Naive thymus-derived CD8-positive, alpha-beta T cell (primary cell): ENCODE measurements at places on chromosomes 2 and 18.

- peaks cover 2% of the 10 kb centered on the region for H3K27me3 ChIP-seq
- H3K36me3 ChIP-seq = no peaks in the 10 kb centered on the region
- H3K4me1 ChIP-seq = no peaks in the 10 kb centered on the region
- H3K27ac ChIP-seq = no peak overlapping the region
These were observed 95.1 kb downstream of the ASB1 start for GRCh38 chr2:238521870-238522269.

DNA sequence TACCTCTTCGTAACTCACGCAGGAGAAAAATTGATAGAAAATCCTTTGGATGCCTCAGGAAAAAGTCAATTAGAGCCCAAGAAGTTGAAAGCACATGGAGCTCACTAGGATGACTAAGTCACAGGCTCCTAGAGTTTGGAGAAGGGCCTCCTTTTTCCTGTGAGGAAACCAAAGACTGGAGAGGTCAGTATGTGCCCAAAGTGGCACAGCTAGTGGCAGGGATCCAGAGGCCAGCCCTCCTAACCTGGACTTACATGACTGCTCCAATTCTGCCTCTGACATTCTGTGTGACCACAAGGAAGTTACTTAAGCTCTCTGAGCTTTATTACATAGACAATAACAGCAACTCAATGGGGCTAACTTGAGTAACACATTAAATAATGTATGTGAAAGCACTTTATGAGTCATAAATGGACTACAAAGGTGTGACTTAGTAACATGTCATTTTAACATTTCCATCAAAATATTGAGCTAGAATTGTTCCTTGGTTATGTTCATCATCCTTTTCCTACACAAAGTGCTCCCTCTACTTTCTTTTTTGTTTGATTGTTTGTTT, 91.6 kb downstream of the DHRS9 start:
- H3K27ac ChIP-seq = no peak overlapping the region
- H3K4me3 ChIP-seq = no peak overlapping the region
- H3K27me3 ChIP-seq = peaks cover 7% of the 10 kb centered on the region
- peaks cover under 1% of the 10 kb centered on the region for H3K36me3 ChIP-seq
- H3K4me1 ChIP-seq = no peaks in the 10 kb centered on the region

- H3K36me3 ChIP-seq = no peaks in the 10 kb centered on the region
- H3K4me1 ChIP-seq = no peaks in the 10 kb centered on the region
- H3K4me3 ChIP-seq = no peak overlapping the region
- DNase-seq = no peak
- H3K27me3 ChIP-seq = peaks cover 16% of the 10 kb centered on the region
- H3K27ac ChIP-seq = no peak overlapping the region
These were observed 42.1 kb downstream of the TMEM200C start for GRCh38 chr18:5853253-5853652.

GRCh38 chr2:237486819-237487448, at the start of gene MLPH:
Gene MLPH (plus strand): TSS chr2:237487251. CDS start chr2:237493427, 6,176 bp downstream.
- H3K27ac ChIP-seq = no peak within 1 kb of the TSS
- H3K27me3 ChIP-seq = peaks cover 20% of the 10 kb centered on the region
- no peaks in the 10 kb centered on the region for H3K4me1 ChIP-seq
- DNase-seq = no peak

DNA sequence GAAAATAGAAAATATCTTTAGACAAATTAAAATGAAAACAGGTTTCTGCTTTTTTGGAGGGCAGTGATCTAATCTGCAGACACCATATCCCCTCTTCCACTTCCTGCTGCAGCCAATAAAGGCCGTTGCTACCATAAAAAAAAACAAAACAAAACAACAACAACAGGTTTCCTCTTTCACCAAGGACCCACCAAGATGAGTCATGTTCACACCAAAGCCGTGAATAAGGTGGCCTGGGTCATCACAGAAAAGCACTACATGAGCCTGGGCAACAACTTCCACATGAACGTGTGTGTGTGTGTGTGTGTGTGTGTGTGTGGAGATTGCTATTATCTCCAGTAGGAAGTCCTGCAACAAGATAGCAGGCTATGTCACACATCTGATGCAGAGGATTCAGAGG, 24.8 kb upstream of the TFCP2L1 start:
- DNase-seq = peak; percentile 7
- H3K27ac ChIP-seq = no peak overlapping the region
- no peaks in the 10 kb centered on the region for H3K36me3 ChIP-seq

- no peak for DNase-seq
- no peak overlapping the region for H3K27ac ChIP-seq
- H3K4me1 ChIP-seq = peaks cover 20% of the 10 kb centered on the region
- no peaks in the 10 kb centered on the region for H3K27me3 ChIP-seq
These were observed 2.8 kb upstream of the SGO2 start for GRCh38 chr2:200523158-200523557.

DNA sequence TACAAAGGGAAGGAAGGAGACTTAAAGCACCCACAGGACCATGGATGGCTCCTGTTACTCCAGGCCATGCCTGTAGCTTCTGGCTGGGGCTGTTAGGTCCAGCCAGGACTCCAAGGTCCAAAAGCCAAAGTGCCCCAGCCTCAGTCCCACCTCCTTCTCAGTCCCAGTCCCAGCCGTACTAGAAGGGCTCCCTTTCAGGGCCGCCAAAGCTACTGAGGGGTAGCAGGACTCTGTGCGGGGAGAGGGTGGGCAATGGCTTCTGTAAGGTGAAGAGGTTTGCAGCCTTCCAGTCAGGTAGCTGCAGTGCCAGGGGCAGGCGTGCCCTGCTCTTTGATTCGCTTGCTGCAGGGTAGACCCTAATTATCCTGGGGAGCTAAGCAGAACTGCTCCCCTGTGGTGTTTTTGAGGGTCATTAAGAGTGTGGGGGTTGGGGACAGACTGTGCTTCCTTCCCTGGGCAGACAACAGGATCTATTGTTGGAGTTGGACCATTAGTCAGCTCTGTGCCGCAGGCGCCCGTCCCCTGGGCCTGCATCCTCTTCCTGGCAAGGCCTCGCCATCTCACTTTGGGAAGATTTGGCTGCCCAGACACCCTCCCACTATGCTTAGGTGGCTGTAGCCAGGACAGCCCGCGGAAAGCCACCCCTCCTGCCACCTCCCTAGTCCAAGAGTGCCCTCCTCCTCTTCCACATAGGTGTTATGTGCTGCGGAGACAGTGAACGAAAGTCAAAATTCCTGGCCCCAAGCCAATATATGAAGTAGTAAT, 118.8 kb downstream of the ZBTB7C start:
- no peak overlapping the region for H3K27ac ChIP-seq
- peaks cover 2% of the 10 kb centered on the region for H3K36me3 ChIP-seq
- no peaks in the 10 kb centered on the region for H3K27me3 ChIP-seq
- no peak for DNase-seq
- H3K4me1 ChIP-seq = no peaks in the 10 kb centered on the region
- no peak overlapping the region for H3K4me3 ChIP-seq

- no peak for DNase-seq
- no peaks in the 10 kb centered on the region for H3K4me1 ChIP-seq
- H3K4me3 ChIP-seq = no peak overlapping the region
- no peaks in the 10 kb centered on the region for H3K27me3 ChIP-seq
These were observed 209.3 kb downstream of the TDRD15 start for GRCh38 chr2:21332993-21333625.

DNA sequence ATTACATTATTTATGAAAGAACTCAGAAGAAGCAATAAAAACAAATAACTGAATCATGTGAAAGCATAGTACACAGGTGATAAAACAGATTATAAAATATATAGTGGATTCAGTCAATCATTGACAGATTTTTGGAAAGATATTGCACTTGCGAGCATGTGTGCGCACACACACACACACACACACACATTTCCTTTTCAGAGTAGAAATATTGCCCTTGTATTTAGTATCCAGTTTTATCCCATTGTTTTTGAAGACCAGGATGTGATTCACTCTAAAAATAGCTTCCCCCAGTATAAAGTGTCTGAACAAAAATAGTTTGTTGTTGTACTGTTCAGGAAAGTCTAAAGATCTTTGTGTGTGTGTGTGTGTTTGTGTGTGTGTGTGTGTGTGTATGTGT, 145.5 kb downstream of the CALCRL start:
- no peak overlapping the region for H3K4me3 ChIP-seq
- no peaks in the 10 kb centered on the region for H3K27me3 ChIP-seq
- no peaks in the 10 kb centered on the region for H3K36me3 ChIP-seq
- no peak for DNase-seq
- H3K4me1 ChIP-seq = no peaks in the 10 kb centered on the region

- H3K4me1 ChIP-seq = no peaks in the 10 kb centered on the region
- no peaks in the 10 kb centered on the region for H3K27me3 ChIP-seq
- no peak overlapping the region for H3K27ac ChIP-seq
- H3K4me3 ChIP-seq = no peak overlapping the region
- peaks cover 63% of the 10 kb centered on the region for H3K36me3 ChIP-seq
These were observed 28.4 kb downstream of the FAM228A start for GRCh38 chr2:24203029-24203786.

GRCh38 chr2:35220461-35220860, 1135.1 kb upstream of the CRIM1 start:
- no peak overlapping the region for H3K4me3 ChIP-seq
- no peaks in the 10 kb centered on the region for H3K36me3 ChIP-seq
- H3K4me1 ChIP-seq = no peaks in the 10 kb centered on the region
- no peak overlapping the region for H3K27ac ChIP-seq
- DNase-seq = no peak
- H3K27me3 ChIP-seq = no peaks in the 10 kb centered on the region

DNA sequence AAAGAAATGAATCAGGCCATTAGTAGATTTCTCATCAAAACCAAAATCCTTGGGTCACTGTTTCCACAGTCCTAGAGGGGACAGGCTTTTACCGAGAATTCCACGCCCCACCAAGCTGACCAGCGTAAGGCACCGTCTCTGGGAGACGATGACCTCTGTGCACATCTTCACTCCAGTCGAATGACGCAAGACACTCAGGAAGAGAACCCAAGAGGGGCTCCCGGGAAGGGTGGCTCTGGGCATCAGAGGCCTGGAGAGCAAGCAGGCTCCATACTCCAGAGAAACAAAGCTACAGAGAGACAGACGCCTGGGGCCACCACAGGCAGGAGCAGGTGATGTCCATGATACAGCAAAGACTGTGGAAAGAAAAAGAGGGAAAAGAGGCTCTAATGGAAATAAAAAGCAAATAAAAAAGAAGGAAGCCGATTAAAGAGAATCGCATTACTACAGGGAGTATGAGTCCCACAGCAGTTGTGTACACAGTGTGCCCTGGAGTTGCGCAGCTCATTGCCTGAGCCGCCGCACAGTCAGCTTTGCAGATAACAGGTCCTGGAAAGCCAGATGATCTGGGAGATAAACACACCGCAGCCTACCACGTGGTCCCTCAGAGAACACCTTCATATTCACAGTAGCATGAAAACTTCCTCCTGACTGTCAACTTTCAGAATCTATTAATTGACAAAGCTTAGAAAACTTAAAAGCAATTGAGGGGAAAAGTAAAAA, 572.7 kb upstream of the SALL3 start:
- H3K4me1 ChIP-seq = peaks cover 12% of the 10 kb centered on the region
- no peak for DNase-seq
- H3K36me3 ChIP-seq = no peaks in the 10 kb centered on the region
- peaks cover 4% of the 10 kb centered on the region for H3K27me3 ChIP-seq

- peaks cover 16% of the 10 kb centered on the region for H3K4me1 ChIP-seq
- H3K36me3 ChIP-seq = no peaks in the 10 kb centered on the region
- DNase-seq = no peak
These were observed 321.0 kb upstream of the HS6ST1 start for GRCh38 chr2:128639693-128640092.

GRCh38 chr2:158990397-158991214, 22.2 kb downstream of the TANC1 start:
- no peak overlapping the region for H3K4me3 ChIP-seq
- H3K4me1 ChIP-seq = no peaks in the 10 kb centered on the region
- H3K27me3 ChIP-seq = no peaks in the 10 kb centered on the region
- H3K27ac ChIP-seq = no peak overlapping the region

DNA sequence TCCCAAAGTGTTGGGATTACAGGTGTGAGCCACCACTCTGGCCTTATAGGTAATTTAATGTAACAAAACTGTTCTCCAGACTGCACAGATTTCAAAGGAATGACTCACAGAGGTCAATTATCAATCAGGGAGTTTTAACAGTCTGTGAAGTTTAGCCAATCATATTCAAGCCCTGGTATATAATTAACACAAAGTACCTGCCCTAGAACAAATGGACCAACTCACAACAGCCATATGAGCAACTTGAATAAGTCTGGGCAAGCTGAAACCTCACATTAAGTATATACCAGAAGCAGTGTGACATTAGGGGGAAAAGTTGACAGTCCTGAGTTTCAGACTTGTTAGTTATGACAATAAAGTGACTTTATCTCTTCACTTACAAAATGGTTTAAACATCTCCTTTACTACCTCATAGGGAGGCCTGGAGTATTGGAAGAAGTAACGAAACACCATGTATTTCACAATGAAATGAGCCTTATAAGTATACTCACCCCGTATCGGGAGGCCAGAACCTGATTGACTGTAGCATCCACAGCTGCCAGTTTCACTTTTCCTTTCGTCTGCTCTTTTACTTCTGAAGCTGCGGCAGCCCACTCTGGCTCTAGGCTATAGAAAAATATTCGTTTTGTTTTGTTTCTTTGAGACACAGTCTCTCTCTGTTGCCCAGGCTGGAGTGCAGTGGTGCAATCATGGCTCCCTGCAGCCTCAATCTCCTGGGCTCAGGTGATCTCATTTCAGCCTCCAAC, 22.2 kb downstream of the PDIA6 start:
- peaks cover 34% of the 10 kb centered on the region for H3K36me3 ChIP-seq
- no peaks in the 10 kb centered on the region for H3K4me1 ChIP-seq
- no peak overlapping the region for H3K27ac ChIP-seq
- DNase-seq = no peak
- H3K4me3 ChIP-seq = peak overlapping the region; percentile 34
- H3K27me3 ChIP-seq = no peaks in the 10 kb centered on the region

- H3K4me3 ChIP-seq = no peak overlapping the region
- H3K36me3 ChIP-seq = no peaks in the 10 kb centered on the region
- H3K4me1 ChIP-seq = peaks cover 25% of the 10 kb centered on the region
- no peak overlapping the region for H3K27ac ChIP-seq
These were observed 52.6 kb upstream of the HS6ST1 start for GRCh38 chr2:128371248-128371630.

DNA sequence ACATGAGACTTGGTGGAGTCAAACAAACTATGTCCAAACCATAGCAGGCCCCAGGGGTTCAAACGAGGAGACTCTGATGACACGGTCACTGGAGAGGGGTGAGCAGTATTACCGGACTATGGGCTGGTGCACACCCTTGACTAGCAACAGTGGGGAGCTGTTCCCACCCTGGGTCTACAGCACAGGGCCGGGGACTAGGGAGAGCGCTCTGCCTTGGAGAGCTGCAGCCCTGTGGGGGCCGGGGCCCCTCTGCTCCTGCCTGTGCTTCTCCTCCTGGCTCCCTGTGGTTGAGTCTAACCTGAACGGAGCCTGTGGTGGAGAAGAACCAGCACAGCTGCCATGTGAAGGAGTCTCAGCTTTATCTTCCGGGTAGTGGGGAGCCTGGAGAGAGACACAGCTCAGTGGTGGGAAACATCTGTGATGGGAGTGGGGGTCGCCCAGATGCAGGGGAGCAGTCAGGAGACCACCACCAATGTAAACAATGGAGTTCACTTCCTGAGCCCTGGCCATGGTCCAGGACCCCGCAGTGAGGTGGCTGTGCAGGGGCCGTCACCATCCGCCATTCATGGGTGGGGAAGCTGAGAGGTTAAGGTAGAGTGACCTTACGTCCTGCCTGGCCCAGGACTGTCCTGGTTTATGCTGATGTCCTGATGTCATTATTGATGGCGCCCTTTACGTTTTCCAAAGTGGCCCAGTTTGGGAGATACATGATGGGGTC, 195.7 kb upstream of the TWIST2 start:
- peaks cover 10% of the 10 kb centered on the region for H3K27me3 ChIP-seq
- DNase-seq = no peak
- no peak overlapping the region for H3K4me3 ChIP-seq
